ENCODE measurements at places on chromosomes 1 and 21.

DNA sequence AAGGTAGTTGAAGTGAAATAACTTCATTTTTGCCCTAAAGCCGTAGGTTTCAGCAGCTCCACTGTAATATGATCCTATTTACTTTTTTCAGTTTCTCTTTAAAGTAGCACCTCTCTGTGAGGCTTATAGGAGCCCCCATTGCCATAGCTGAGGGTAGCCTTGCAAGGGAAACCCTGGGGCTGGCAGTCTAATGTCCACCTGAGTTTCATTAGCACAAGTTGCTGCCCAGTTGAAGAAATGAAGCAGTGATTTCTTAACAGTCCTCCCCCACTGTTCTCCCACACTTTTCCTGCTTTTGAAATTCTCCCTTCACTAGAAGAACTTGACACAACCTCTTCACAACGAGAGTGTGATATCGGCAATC, 1.5 kb downstream of the HMCN1 start:
- peak; percentile 45 for DNase-seq

GRCh38 chr1:33182401-33182841, 578 bp upstream of the TRIM62 start:
- DNase-seq = no peak

GRCh38 chr1:201791051-201791778, 37.7 kb upstream of the IPO9 start:
- DNase-seq = peak; percentile 39

DNA sequence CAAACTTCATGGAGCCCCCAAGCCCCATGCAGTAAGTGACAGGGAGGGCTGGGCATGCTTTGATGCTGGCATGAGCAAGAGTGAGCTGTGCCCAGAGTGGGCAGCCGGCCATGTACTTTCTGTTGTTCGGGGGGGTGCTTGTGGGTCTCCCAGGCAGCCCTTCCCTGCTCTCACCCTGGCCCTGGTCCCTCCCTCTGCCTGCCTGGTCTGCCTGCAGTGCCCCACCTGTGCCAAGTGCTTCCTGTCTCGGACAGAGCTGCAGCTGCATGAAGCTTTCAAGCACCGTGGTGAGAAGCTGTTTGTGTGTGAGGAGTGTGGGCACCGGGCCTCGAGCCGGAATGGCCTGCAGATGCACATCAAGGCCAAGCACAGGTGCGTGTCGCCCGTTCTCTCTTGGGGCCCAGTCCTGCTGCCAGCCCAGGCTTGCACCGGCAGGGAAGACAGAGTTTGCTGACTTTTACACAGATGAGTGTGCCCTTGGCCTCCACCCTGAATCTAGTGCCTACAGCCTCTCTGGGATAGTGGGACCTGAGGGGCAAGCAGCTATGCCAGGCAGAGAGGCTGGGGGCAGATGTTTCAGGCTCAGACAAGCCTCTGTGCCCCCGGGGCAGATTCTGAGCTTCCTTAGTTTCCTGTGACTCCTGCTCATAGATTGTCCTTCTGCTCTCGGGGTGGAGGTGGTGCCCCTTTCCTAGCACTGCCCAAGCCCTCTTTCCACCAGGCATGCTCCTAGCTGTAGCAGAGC, 7.6 kb downstream of the ZBTB48 start:
- no peak for DNase-seq

GRCh38 chr1:158035014-158035413, 41.6 kb downstream of the KIRREL1 start:
- DNase-seq = no peak

- DNase-seq = no peak
These were observed 53.8 kb downstream of the PLPP3 start for GRCh38 chr1:56525489-56526041.

DNA sequence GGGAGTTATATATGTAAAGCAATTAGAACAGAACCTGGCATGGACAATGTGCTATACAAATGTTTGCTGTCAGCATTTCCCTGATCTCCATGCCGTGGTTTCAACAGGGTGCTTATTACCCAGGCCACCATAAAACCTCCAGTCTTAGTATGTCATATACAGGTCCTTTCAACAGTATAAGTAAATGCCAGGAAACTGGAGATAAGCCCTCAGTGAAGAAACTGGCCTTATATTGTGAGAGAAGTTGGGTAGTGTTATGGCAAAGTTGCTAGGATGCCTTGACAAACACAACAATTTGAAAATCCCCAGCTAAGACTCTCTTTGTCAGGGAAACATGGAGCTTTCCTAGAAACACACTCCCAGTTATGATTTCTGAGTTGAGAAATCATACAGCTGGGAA, 850.2 kb upstream of the ADAMTS5 start:
- no peak for DNase-seq

- DNase-seq = no peak
These were observed 168.0 kb upstream of the NR5A2 start for GRCh38 chr1:199859491-199859933.

- DNase-seq = no peak
These were observed 79.1 kb downstream of the CDC7 start for GRCh38 chr1:91579658-91580228.

DNA sequence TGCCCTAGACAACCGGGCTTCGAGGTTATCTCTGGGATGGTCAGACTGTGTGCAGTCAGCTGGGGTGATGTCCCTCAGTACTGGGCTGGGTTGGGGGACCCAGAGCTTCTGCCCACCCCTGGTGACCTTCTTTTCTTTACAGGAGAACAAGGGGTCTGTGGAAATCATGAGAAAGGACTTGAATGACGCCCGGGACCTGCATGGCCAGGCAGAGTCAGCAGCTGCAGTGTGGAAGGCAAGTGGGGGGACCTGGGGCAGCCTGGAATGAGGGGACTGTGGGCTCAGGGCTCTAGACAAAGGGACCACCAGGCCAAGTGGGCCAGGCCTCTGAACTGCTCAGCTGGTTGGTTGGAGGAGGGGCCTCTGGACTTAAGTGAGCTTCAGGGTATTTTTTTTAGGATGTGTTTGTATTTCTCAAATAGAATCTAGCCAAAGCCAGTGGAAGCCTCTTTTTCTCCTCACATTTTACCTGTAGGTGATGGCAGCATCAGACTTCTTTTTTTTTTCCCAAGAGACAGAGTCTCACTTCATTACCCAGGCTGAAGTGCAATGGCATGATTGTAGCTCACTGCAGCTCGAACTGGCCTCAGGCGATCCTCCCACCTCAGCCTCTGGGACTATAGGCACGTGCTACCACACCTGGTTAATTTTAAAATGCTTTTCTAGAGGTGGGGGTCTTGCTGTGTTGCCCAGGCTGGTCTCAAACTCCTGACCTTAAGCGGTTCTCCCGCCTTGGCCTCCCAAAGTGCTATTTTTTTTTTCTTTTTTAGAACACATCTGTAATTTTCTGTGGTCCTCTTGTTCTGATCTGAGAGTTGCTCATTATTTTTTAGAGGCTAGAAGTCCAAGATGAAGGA, 1.9 kb downstream of the RNF187 start:
- no peak for DNase-seq

- DNase-seq = no peak
These were observed 569.0 kb downstream of the LTN1 start for GRCh38 chr21:28423521-28424190.

DNA sequence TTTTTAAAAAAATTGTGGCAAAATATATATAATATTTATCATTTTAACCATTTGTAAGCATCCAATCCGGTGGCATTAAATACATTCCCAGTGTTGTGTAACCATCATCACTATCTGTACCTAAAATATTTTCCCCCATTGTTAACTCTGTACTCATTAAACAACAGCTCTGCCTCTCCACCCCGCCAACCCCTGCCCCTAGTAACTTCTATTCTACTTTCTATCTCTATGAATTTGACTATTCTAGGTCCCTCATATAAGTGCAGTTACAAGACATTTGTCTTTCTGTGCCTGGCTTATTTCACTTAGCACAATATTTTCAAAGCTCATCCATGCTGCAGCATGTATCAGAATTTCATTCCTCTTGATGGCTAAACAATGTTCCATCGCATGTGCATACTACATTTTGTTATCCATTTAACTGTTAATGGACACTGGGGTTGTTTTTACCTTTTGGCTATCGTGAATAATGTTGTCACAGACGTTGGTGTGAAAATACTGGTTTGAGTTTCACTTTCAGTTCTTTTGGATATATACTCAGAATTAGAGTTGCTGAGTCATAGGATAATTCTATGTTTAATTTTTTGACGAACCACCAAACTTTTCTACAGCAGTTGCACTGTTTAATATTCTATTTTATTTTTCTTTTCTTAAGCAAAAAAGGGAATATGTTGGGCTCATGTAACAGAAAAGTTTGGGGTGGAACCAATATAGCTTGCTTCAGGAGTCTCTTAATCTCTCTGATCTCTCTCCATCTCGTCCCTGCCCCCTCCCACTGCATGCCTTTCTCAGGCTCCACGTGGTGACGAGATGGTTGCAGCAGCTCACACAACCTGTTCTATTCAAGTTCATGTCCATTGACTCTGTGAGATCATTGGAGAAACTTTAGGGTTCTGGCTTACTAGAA, 25.2 kb upstream of the RCAN1 start:
- no peak for DNase-seq

DNA sequence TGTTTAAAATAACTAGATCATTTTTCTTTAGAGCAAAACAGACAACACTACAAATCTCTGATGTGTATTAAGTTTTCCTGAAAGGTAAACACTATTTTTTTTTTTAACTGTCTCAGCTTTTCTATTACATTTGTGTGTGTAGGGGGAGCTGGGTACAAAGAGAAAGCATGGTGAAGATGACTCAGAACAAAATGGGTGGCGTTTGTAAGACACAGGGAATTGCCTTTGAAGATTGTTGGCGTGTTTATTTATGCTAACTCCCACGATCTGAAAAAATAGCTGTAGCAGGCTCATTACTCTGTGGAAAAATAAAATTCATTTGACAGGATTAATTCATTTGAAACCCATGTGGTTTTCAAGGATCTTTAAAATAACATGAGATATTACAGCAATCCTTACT, 285.1 kb downstream of the RYR2 start:
- no peak for DNase-seq

DNA sequence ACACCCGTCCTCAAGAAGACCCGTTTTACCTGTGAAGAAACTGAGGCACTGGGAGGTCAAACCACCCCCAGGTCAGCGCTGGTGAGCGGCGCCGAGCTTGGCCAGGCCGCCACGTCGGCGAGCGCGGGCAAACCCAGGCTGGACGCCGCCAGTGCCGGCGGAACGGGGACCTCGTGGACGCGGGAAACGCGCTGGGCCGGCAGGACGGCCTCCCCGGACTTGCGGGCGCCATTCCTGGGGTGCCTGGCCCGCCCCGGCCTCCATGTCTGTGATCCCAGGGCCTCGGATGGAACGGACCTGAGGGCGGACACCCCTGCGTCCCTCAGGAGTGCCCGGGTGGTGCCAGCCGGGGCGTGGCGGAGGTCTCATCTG, 764 bp upstream of the SUMO3 start:
- no peak for DNase-seq

DNA sequence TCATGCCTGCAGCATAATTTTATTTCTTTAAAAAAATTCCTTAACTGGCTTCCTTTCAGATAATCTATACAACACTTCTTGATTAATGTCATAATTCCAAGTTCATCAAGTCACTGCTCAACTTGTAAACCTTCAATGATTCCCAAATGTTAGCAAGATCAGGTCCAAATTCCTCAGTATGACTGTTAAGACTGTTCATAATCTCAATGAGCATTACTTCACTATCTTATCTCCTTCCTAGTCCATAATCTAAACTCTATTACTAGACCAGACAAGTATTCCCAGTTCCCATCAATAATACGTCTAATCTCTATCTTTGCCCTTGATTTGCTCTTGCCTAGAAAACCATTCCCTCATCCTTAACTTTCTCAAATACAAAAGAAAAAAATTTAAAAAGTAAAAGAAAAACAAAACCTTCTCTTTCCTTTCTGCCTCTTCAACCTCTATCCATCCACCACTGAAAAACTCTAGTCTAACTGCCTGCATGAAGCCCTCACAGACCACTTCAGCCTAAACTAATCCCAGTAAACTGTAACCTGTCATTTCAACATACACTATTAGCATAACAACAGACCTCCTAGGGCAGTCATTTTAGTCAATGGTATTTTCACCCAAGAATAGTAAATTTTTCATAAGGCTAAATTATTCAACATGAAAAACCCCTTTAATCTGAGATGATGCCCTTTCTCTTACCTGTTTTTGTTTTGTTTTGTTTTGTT, 15.5 kb downstream of the LUZP1 start:
- no peak for DNase-seq

- no peak for DNase-seq
These were observed 28.2 kb downstream of the CNN3 start for GRCh38 chr1:94898491-94899385.

GRCh38 chr1:230916587-230917283, 48.4 kb upstream of the C1orf198 start:
- no peak for DNase-seq

DNA sequence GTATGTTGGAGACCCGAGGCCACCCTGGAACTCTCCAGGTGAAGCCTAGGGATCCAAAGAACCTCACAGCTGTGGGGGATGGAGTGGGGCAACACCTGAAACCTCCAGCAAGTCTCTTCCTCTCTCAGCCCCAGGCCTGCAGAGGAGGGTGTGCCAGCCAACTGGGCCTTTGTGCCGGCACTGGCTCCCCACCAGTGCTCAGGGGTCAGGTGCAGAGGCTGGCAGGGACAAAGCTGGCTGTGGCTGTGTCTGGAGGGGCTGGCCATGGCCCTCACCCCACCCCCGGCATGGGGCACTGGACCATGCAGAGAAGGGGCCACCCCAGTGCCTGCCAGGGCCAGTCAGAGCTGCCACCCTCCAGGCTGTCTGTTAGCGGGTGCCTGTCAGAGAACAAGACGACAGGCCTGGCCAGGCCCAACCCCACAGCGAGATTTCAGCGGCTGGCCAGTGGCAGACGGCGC, 3.9 kb downstream of the COL18A1 start:
- no peak for DNase-seq

DNA sequence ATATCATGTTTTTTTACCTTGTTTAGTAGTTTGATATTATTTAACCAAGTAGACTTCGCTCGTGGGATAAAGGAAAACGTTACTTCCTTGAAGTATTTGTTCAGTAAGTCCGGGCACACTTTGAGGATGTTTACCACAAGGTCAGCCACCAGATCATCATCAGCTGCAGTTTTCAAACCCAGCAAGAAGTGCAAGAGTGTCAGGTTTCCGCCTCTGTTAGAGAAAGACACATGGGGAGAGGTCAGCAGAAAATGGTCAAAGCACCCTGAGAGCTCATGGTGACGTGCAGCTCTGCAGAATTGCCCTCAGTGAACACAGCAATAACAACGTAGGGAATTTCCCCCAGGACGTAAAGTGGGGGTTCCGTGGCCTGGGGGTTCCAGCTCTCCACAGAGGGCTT, 24.4 kb downstream of the URB1 start:
- DNase-seq = no peak

GRCh38 chr1:53339736-53340635, 12.1 kb upstream of the LRP8 start:
- no peak for DNase-seq

DNA sequence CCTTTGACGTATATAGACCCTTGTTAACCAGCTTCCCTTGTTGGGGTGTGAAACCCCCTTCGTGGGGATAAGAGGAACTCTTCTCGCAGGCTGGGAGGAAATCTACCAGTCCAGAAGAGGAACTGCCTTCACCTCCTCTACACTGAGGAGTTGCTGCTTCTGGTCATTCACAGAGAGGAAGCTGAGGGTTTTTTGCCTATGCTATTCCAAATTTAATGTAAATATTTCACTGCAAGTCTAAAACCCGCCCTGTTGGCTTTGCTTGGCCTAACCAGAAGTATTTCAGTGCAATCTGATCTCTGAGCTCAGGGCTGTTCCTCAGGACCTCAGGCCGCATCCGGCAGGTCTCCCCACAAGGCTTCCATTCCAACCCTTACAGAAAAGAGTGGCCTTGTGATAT, 150.1 kb downstream of the HIVEP3 start:
- DNase-seq = no peak
